NCI-H510A (cell line): ENCODE measurements at places on chromosomes 1 and 21.

- DNase-seq = no peak
Observed at GRCh38 chr1:240244968-240245628, 153.4 kb downstream of the FMN2 start.

- no peak for DNase-seq
Observed at GRCh38 chr1:157135646-157136045, 2.5 kb downstream of the ETV3 start.

DNA sequence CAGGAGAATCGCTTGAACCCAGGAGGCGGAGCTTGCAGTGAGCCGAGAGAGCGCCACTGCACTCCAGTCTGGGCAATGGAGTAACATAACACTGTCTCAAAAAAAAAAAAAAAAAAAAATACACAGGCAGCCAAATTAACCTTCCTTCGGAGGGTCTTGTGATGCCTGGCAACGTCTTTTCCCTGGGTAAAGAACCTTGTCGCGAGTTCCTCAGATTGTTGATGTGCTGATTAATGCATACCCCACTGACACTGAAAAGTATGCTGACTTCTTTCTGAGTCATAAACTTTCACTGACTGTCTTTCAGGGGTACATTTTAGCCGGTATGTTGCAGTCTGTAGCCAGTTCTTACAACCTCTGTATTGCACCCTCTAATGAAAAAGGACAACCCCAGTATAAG, 95.1 kb upstream of the SOD1 start:
- DNase-seq = no peak

GRCh38 chr1:7962014-7962335, 464 bp downstream of the PARK7 start:
- no peak for DNase-seq

GRCh38 chr1:63603810-63604209, 10.6 kb downstream of the PGM1 start:
- no peak for DNase-seq

DNA sequence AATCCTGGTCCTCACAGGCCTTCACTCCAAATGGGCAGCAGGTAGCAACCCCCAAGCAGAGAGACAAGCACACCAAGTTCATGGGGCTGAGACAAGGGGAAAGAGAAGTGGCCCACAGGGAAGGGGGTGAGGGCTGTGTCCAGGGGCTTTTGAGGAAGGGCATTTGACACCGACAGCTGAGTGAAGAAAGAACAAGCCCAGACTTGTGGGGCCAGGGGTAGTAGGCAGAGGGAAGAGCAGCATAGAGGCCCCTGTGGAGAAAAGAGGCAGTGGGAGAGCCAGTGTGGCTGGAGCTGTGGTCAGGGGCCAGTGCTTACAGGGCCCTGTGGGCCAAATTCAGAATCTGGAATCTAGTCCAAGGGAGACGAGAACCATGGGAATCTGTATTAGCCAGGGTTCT, 85.4 kb downstream of the IGSF21 start:
- DNase-seq = no peak

DNA sequence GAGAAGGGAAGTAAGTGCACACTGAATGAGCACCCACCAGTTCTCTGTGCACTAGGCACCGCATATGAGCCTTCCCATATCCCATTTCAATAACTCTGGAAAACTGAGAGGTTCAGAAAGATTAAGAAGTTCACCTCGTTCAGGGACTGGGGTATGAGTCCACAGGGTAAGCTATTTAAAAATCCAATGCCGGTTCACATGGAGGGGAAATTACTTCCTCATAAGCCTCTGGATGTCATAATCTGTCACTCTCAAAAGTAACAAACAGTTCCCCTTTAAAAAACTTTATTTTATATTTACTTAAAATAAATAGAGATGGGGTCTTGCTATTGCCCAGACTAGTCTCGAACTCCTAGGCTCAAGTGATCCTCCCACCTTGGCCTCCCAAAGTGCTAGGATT, 1.9 kb downstream of the OR2B11 start:
- no peak for DNase-seq

- no peak for DNase-seq
Observed at GRCh38 chr1:108531444-108531843, 28.5 kb upstream of the EEIG2 start.

DNA sequence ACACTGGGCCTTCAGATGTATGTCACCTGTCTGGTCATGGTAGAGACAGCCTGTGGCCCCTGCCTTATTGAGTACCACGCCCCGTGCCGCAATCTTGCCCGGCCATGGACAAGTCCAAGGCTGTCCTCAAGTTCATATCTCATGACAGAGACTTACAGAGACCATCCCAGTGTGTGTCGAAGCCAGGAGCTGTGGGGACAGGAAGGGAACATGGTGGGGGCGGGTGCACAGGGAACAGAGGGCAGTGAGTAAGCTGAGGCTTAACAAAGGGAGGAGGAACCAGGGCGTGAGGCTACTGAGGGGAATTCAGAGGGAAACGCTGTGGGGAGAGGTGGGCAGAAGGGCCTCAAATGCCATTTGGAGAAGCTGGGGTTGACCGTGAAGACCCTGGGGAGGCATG, 75.8 kb downstream of the ALPL start:
- DNase-seq = no peak

GRCh38 chr1:152086760-152087159, 2.1 kb downstream of the TCHHL1 start:
- DNase-seq = no peak

GRCh38 chr1:118905196-118905595, 82.9 kb downstream of the TBX15 start:
- no peak for DNase-seq
